Kidney (tissue), 22 donors: ENCODE measurements at places on chromosomes 16 and 17. TPM values are rescaled to one million over a fixed set of nuclear protein-coding genes. Genes with fewer than 3 reads are reported as not detected.

DNA sequence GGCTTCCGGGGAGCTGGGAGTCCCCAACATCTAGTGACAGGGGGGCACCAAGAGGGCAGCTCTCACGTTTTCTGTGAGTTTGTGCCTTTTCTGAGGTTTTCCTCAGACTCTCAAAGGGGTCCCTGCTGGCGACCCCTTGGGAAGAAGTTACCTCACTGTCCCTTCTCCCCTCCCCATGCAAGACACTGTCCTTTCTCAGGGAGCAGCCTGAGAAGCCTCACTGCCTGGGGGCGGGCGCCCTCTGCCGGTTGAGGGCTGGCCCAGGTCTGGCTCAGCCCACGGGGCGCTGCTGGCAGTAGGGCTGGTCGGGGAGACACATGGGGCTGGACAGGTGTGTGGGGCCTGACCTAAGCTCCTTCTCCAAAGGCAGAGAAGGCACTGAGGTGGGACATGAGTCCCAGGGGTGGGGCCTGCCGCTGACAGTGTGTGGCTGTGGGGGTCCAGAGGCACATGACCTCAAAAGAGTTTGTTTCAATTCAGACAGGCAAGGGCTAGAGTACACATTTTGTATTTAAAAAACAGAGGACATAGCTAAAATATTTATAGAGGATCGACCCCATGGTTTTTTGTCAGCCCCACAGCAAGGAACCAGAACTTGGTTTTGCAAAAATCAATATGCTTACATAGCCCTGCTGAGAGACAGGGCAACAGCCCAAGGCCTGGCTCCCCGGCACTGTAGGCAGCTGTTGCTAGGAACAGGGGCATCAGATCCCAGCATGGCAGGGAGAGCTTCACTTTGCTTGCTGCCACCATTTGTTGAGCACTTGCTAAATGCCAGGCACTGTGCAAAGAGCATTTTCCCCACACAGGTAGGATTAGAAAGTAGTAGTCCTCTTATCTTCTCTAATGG lies 18.5 kb upstream of the ALDH3A1 start:
- no peak overlapping the region for H3K27ac ChIP-seq
- H3K27me3 ChIP-seq = no peaks in the 10 kb centered on the region
- H3K36me3 ChIP-seq = no peaks in the 10 kb centered on the region

GRCh38 chr16:6335072-6335471 lies 997.6 kb upstream of the RBFOX1 start:
- H3K4me3 ChIP-seq = no peak overlapping the region
- no peaks in the 10 kb centered on the region for H3K36me3 ChIP-seq
- no peaks in the 10 kb centered on the region for H3K27me3 ChIP-seq
- no peak for DNase-seq

GRCh38 chr17:3546521-3546920 lies 11.1 kb downstream of the TRPV3 start:
- no peak overlapping the region for H3K27ac ChIP-seq
- no peaks in the 10 kb centered on the region for H3K4me1 ChIP-seq
- H3K27me3 ChIP-seq = no peaks in the 10 kb centered on the region
- no peaks in the 10 kb centered on the region for H3K36me3 ChIP-seq
- no peak overlapping the region for H3K4me3 ChIP-seq

GRCh38 chr17:74631468-74632450 lies 8.2 kb upstream of the CD300E start:
- H3K4me3 ChIP-seq = no peak overlapping the region
- H3K36me3 ChIP-seq = no peaks in the 10 kb centered on the region
- H3K27ac ChIP-seq = no peak overlapping the region
- H3K4me1 ChIP-seq = no peaks in the 10 kb centered on the region

DNA sequence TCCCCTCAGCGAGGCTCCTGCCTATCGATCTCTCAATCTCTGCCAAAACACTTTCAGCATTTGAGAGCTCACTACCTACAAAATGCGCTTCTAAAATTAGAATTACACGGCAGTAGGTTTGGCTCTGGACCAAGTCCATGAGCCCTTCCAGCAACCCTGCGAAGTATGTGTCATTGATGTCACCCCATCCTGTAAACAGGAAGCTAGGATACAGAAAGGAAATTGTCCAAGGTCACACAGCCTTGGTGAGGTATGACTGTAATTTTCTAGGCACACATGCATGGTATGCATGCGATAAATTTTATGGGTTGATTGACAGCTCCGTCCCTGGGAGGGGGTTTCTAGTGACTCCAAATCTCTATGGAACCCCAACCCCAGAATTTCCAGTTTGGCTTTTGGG lies 330.3 kb upstream of the CDH5 start:
- H3K36me3 ChIP-seq = no peaks in the 10 kb centered on the region
- no peak overlapping the region for H3K27ac ChIP-seq
- H3K4me1 ChIP-seq = no peaks in the 10 kb centered on the region
- peak; percentile 27 for DNase-seq
- no peaks in the 10 kb centered on the region for H3K27me3 ChIP-seq

DNA sequence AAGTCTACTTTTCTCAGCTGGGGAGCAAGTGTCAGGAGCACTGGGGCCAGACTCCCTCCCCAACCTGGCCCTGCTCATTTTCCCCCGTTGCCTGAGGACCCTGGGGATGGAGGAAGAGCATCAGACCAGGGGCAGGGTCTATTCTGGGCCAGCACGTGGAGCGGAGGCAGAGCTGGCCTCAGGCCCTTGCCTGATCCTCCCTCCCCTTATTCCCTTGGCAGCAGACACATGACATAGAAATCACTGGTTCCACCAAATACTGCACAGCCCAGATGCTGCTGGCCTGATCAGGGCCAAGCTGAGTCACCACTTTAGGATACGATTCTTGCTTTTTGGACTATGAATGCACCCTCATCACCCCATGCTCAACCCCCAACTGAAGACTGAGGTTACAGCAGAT lies 15.8 kb upstream of the AGRP start:
- DNase-seq = no peak
- no peak overlapping the region for H3K27ac ChIP-seq
- H3K4me1 ChIP-seq = no peaks in the 10 kb centered on the region
- no peak overlapping the region for H3K4me3 ChIP-seq
- no peaks in the 10 kb centered on the region for H3K36me3 ChIP-seq

DNA sequence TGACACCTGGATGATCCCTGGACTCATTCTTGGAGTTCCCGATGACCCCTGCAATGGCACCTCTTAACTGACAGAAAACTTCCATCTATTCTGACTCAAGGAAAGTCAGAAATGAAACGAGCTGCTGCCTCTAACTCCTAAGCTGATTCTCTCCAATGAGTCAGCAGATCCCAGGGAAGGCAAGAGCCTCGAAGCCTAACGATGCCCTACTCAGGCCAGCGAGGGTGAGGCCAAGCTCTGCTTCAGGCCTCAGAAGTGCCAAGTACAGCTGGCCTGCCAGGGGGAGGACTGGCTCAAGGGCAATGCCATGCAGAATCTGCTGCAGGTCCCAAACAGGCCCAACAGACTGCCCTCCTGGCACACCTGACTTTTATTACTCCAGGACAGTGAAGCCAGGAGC lies 36.3 kb downstream of the PLXDC1 start:
- no peaks in the 10 kb centered on the region for H3K36me3 ChIP-seq
- H3K4me3 ChIP-seq = no peak overlapping the region
- H3K27ac ChIP-seq = no peak overlapping the region
- DNase-seq = no peak
- H3K4me1 ChIP-seq = peaks cover 7% of the 10 kb centered on the region
- H3K27me3 ChIP-seq = no peaks in the 10 kb centered on the region

DNA sequence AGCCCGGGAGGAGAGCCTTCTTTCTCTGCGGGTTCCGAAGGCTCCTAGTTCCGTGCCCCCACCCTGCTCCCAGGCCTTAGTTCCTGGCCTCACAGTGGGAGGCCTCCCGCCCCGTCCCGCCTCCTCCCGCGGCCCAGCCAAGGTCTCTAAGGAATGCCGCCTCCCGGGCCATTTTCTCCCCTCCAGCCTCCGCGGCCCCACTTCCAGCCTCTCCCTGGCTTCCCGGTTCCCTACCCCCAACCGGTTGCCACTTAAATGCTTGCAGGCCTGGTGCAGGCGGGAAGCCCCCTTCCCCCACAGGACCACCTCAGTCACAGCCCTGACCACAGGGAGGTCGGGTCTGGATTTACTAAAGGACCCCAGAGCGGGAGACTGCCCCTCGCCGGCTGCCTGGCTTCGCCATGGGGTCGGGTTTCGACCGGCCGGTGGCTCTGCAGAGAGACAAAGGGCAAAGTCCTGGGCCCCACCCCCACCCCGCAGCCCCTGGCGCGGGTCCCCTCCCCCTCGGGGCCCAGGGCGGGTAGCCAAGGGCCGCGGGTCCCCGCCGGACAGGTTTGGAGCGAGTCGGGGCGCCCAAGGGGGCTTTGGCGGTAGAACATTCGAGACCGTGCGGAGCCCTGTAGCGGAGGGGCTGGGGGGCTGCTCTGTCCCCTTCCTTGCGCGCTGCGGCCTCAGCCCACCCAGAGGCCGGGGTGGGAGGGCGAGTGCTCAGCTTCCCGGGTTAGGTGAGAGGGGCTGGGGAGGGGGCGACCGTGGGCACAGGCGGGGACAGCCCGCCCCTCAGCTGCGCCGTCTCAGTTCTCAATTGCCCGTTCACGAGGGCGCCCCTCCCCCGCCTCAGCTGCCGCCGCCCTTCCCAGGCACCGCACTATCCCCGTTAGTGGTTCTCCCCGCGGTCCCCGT lies 16.4 kb downstream of the IGF2BP1 start:
- no peak overlapping the region for H3K27ac ChIP-seq
- no peaks in the 10 kb centered on the region for H3K4me1 ChIP-seq

DNA sequence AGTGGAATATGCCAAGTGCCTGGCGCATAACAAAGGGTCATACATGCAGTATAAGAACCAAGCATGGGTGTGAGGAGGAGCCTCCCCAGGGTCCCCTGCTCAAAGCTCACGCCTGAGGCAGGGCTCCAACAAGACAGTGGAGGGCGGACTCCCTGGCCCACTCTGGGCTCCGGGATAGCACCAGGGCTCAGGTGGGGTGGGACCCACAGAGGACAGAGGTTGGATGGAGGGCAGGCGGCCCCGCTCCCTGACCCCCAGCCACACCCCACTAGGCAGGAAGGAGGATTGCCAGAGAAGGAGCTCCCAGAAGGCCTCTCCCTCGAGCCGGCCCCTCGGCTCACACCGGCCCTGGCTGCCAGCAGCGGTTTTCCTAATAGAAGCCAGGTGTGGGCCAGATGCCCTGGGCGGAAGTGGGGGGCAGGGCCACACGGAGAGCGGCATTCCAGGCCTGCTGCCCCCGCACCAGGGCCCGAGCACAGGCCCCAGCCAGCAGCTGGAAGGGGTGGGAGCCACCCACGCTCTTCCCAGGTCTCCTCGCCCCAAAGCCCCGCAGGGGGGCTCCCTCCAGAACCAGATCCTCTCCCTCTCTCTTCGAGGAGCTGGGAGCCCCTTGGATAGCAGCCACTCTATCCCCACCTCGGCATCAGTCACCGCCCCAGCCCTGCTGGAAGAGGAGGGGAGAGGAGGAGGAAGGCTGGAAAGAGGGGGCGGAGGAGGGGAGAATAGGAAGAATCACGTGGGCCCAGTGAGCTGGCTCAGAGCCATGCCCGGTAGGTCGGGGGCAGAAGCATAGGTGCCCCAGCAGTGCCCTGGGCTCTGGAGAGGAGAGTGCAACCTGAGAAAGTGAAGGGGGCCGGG lies 21.0 kb downstream of the VASN start:
- no peak overlapping the region for H3K4me3 ChIP-seq
- peak; percentile 94 for DNase-seq

DNA sequence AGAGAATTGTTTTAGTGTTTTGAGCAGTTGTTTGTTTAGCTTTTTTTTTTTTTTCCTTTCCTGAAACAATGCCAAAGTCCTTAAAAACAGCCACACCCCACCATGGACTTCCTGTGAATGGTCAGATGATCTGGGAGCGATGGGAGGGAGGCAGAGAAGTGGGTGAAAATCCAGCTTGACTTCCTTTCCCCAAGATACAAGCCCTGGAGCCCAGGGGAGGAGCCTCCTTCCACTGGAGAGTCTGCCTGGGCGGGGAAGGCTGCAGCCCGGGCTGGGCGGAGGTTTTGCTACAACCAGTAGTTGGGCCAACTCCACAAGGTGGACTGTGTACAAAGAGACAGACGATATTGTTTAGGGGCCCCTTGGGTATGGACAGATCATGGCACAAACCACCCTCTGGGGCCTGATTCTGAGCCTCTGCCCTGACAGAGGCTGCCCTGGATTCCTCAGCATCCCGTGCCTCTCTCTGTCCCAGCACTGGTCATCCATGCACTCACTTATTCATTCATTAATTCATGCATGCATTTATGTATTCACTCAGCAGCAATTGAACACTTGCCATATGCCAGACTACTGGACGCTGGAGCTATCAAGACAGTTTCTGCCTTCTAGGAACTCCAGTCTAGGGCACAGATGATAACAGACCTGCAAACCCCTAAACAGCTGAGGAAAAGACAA lies 29.8 kb downstream of the WSB1 start:
- H3K27me3 ChIP-seq = no peaks in the 10 kb centered on the region
- H3K36me3 ChIP-seq = no peaks in the 10 kb centered on the region
- DNase-seq = peak; percentile 36
- no peaks in the 10 kb centered on the region for H3K4me1 ChIP-seq
- H3K4me3 ChIP-seq = no peak overlapping the region

DNA sequence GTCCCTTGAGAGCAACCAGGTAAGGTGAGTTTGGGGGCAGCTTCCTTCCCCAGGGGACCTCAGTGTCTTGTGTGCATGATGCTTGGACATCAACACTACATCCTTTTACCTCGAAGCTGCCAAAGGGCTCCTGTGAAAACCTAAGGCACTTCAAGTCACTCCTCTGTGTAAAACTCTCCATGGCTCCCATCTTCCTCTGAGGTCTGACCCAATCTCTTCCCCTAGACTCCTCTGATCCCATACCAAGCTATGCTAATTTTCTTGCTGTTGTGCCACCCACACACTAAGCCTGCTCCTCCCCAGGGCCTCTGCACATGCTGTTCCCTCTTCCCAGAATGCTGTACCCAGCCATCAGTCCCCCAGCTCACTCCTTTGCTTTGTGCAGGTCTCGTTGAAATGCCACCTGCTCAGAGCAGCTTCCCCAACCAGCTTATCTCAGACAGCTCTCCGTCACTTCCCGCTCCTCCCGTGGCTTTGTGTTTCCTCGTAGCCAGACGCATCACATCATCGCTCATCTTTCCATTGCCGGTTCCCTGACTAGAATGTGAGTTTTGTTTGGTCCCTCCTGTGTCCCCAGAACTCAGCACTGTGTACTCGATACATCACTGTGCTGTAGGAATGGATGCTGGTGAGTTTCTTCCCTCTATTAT lies 78.4 kb downstream of the CNGB1 start:
- no peak for DNase-seq
- no peaks in the 10 kb centered on the region for H3K27me3 ChIP-seq
- no peak overlapping the region for H3K4me3 ChIP-seq
- no peaks in the 10 kb centered on the region for H3K4me1 ChIP-seq
- H3K27ac ChIP-seq = no peak overlapping the region
- H3K36me3 ChIP-seq = no peaks in the 10 kb centered on the region

DNA sequence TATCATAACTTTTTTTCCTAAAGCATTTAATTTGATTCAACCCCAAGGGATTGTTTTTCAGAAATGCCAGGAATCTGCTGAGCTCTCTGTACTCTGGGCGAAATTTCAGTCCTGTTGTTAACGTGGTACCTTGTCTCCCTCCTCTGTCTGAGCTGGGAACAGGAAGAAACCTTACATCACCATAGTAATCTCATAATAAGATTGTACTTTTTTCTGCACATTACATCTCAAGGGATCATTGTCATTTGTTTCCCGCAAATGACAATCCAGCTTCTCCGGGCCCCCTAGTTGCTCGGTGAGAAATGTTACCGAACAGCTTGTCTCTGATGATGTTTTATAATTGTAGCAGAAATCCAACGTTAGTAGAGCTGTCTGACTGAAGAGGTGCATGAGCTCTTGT lies 152.7 kb upstream of the ERCC4 start:
- DNase-seq = no peak
- H3K27ac ChIP-seq = no peak overlapping the region
- no peaks in the 10 kb centered on the region for H3K4me1 ChIP-seq
- no peaks in the 10 kb centered on the region for H3K36me3 ChIP-seq
- H3K4me3 ChIP-seq = no peak overlapping the region

The CX3CL1 gene
- 46.4 TPM for total RNA-seq

The BEAN1 gene
- total RNA-seq = 2.4 TPM

The GLTPD2 gene
- 0.35 TPM for total RNA-seq

The TBC1D3C gene
- not detected for total RNA-seq

The TMED6 gene
- total RNA-seq = 2.6 TPM
